ENCODE measurements at places on chromosomes 13 and 19.

DNA sequence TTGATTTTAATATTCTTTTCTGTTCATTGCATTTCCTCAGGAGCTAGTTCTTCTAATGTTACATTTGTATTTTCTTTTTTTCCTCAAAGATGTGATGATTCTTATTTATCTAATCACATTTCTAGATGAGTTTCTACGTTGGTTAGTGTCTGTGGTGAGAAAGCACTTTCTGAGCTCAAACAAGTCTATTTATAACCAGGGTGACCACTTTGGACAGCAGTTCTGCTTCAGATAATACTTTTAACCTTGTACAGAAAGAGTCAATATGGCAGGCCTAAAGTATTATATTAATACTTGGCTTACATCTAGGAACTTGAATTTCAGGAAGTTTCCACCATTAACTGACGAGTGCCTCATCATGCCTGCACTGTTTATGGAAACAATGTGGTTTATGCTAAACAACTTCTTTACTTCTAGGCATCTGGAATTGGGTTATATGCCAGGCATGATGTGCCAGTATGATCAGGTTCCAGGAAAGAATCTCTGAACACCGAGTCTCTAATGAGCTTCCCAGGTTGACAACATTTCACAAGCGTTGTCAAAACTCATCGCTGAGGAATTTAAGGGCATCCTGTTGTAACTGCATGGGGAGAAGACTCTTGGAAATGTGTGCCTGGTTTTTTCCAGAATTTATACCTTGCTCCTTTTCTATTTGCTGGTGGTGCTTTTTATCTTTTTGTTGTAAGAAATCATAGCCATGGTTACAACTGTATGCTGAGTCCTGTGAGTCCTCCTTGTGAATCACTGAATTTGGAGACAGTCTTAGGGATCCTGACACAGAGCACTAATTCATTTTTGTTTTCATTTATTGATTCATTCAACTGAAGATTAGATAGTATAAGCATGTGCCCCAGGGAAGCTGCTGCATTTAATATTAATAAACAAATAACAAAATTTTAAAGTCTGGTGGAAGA is 344.4 kb upstream of the PCDH9 start:
- no peak for DNase-seq

- no peak for DNase-seq
These were observed 26.6 kb downstream of the SIGLEC7 start for GRCh38 chr19:51168564-51169282.

DNA sequence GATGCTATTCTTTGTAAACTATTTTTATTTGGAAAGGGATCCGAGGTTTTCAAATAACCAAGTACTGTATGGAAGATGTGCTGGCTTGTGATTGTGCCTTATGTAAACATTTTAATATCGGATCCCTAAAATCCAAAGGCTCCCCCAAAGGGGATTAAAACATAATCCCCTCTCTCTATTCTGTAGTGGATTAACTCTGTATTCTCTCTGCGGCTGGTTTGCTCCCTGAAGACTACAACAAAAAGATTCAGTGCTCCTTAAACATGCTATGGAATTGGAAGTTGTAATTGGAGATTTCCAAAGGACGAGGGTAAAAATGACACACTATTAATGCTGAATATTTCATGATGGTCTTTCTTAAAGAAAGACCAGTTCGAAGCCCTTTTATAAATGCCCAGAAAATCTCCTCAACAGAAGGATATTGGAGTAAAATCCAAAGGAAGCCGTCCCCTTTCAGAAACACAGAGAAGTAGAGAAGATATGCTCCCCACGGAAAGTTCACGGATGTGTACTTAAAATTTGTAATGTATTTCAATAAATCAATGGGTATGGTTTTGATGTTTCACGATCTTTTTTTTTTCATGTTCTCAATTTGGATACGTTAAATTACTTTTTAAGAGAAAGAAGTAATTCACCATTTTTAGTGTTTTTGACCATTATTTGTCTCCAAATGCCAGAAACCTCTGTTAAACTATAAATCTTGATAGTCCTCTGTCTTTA is 6.5 kb downstream of the MAB21L1 start:
- no peak for DNase-seq

- no peak for DNase-seq
These were observed 414.8 kb upstream of the PCDH20 start for GRCh38 chr13:61830475-61830874.

- no peak for DNase-seq
These were observed 32.3 kb upstream of the SLC10A2 start for GRCh38 chr13:103098535-103098934.

DNA sequence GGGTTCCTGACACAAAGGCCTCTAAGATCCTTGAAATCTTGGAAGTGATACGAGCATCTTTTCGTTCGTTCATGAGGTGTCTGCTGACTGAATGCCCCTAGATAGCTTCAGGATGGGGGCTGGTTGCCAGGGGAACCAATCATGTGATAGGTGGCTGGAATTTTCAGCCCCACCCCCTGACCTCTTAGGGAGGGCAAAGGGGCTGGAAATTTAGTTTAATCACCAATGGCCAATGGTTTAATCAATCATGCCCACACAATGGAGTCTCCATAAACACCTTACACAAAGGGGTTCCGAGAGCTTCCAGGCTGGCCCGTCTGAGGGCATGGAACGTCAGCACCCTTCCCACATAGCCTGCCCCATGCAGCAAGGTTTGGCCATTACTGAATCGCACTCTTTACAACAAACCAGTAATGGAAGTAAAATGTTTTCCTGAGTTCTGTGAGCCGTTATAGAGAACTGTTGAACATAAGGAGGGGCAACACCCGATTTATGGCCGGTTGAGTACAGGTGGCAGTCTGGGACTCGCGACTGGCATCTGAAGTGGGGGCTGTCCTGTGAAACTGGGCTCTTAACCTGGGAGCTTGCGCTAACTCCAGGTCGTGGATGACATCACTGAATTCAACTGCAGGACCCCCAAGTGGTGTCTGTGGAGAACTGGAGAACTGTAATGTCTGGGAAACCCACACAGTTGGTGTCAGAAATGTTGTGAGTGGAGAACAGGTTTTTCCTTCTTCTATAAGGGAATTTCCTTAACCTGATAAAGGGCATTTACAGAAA is 25.6 kb downstream of the MLLT1 start:
- no peak for DNase-seq

DNA sequence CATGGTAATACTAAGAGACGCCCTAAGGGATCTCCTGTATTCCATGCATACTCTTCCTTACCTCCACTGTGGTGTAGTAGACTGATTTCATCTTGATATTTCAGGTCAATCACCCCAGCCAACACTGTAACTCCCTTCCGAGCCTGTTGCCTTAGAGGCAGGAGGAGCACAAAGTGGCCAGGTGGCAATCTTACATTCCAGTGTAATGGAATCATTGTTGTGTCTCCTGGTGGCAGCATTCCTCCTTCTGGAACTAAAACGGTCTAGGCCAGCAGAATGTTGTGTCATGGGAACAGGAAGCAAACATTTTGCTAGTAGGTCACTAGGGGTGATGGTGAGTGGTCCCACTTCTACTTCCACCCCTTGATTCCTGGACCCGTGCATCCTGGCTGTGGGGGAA is 405.7 kb upstream of the SLC10A2 start:
- no peak for DNase-seq

DNA sequence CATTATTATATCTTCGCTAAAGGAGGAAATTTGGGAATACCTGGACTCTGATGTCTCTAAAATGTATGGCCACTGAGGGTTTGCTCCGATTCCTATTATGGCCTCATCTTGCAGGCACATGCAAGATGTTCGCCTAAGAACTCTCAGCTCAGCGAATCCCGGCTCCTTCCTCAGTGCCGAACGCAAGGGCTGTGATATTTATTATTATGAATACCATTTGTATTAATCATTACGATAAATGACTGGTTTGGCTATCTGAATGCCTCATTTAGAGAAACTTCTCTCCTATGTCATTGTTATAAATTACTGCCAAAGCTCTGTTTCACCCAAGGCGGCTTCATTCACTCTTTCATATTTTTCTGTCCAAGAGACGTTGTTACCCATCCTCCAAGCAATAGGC is 369.7 kb upstream of the TSHZ3 start:
- DNase-seq: no peak

GRCh38 chr13:97221046-97221445 is 1.1 kb upstream of the MBNL2 start:
- DNase-seq: no peak

- no peak for DNase-seq
These were observed 17.3 kb downstream of the ANKRD24 start for GRCh38 chr19:4199699-4200293.

DNA sequence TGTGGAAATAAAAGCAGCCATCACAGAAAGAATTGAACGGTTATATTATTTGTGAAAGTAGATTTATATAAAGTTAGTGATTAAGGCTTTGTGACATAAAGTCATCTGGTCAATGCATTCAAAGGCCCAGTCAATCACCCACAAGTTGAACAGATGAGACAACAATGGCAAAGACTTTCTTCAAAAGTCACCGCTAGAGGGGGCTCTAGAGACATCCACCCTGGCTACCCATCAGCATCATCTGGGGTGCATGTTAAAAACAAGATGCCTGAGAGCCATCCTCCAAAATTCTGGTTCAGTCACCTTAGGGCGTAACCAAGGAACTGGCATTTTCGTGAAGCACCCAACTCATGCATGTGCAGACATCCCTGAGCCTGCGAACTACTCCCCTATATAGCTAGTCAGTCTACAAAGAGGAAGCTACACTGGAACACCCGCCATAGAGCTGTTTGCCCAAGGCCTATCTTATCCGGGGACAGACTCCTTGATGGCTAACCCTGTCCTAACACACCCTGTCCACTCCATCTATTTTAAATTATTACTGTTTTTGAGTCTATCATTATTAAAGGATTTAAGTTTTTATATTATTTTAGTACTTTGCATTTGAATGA is 970.5 kb downstream of the UQCRFS1 start:
- DNase-seq: no peak

- no peak for DNase-seq
These were observed 1.9 kb downstream of the TBC1D17 start for GRCh38 chr19:49879243-49879963.

DNA sequence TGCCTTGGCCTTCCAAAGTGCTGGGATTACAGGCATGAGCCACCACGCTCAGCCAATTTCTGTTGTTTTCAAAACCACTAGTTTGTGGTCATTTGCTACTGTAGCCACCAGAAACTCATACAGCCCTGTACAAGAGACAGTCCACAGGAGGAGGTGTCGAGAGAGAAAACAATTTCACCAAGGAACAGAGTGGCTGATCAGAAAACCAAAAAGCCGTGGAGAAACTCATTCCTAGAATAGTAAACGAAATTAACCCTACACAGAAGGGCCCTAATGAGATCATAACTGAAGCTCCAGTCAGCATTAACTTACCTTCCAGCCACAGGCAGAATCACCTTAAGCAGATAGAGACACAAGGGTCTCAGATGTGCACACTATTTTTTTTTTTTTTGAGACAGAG is 3.8 kb upstream of the CCDC124 start:
- DNase-seq: no peak
